Stimulated activated CD4-positive, alpha-beta T cell treated with anti-CD3 and anti-CD28 coated beads, Interleukin-4, amount 100 ng/mL, for 24 hours (primary cell): ENCODE measurements at places on chromosomes 2 and 18.

GRCh38 chr2:212154477-212154878 is 384.1 kb downstream of the ERBB4 start:
- DNase-seq = no peak

DNA sequence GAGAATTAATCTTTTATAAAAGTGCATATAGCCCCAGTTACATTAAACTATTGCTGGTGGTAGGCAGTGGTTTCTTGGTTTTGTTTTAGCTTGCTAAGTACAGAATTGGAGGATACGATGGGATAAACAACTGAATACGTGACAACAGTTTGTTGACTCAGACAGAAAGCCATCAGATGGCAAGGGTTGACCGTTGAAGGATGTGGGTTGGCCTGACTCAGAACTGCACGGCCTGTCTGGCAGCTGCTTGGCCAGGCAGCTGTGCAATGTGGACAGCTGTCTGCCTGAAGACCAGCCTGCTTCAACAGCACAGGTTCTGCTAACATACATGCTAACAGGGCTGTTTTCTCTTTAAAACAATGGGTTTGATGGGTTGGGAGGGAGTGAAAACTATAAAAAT is 46.6 kb downstream of the PRKRA start:
- no peak for DNase-seq

GRCh38 chr2:70412294-70413070 is 110.6 kb upstream of the FAM136A start:
- DNase-seq = no peak

GRCh38 chr2:16031848-16032159 is 91.5 kb downstream of the MYCN start:
- DNase-seq = no peak

- DNase-seq = peak; percentile 66
Observed at GRCh38 chr2:64203858-64204632, 59.8 kb upstream of the PELI1 start.

DNA sequence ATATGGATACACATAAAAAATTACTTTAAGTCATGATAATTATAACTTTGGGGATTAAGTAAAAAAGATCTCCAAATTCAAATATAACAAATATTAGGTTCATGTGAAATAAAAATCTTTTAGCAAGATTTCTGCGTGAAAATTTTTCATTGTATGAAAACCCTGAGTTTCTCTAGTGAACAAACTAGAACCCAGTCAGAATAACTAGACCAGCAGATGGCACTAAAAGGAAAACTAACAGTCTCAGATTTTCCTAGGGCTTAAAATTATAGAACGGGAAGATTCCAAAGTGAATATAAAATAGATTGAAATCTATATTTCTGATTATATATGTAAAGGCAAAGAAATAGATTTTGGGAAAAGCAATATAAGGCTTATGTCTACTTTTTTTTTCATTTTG is 43.3 kb downstream of the TMEM200C start:
- DNase-seq = no peak

- peak; percentile 43 for DNase-seq
Observed at GRCh38 chr2:105934467-105934866, 189.8 kb downstream of the NCK2 start.

DNA sequence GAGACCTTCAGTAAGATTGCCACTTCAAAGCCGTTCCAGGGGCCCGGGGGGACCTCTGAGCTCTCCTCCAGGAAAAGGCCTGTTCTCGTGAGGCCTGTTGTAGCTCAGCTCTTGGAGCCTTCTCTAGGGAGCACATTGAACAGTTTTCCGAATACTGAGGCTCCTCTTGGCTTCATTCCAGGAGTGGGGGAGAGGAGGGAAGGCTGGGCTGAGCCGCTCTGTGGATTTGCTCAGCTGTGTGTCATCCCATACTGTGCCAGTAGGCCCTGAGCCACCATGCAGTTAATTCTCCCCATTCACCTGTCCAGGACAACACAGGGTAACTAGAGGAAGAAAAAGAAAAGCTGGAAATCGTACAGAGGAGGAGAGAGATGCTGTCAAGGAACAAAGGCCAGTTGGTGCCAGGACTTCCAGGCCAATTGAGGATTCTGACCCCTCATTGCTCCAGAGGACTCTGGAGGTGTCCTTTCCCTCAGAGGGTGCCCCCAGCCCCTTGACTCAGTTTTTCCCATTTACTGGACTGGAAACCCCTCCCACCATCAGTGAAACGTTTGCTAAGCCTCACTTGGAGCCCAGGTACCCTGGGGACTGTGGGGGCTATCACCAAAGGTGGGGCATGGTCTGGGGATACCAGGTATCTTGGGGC is 41.4 kb downstream of the HS1BP3 start:
- no peak for DNase-seq

DNA sequence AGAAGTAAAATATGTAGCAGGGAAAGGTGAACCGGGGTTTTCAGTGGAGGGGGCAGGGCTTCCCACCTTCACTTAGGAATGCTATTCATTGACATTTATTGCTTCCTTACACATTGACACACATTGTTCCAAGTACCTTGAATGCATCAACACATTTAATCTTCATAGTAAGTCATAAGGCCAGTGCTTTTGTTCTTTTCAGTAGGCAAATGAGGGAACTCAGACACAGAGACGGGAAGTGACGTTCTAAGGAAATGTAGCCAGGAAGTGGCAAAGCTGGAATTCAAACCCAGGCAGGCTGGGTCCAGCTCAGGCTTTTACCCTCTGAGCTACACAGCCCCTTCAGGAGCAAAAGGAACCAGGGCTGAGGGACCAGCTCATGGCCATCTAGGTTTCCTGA is 20.7 kb downstream of the BMP10 start:
- DNase-seq = no peak

DNA sequence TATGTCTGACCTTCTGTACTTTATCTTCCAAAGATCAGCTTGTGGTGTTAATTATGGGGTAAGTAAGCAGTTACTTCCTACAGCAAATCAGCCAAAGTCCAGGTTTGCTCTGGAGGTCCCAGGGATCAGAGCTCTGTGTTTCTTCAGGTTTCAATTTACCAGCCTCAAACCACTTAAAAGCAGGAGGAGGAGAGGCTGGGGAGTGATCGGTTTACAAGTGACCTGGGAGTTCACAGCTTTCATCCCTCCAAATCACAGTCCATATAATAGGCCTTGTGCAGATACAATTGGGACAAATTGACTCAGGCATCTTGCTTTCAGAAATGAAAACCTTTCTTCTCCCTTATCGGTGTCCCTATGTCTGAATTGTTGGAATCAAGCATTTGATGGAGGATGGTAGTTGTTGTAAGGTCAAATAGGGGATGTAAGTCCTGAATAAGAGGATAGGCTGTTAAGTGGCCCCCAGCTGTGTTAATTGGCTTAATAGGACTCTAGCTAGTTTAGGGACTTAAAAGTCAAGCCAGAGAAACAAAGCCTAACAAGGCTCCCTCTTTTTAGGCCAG is 188.0 kb upstream of the NT5C1B start:
- no peak for DNase-seq

- DNase-seq = no peak
Observed at GRCh38 chr2:144456680-144457079, 63.2 kb downstream of the ZEB2 start.

- no peak for DNase-seq
Observed at GRCh38 chr18:61831071-61831470, 61.7 kb downstream of the RNF152 start.

- no peak for DNase-seq
Observed at GRCh38 chr2:218276986-218277755, 6.9 kb downstream of the PNKD start.

DNA sequence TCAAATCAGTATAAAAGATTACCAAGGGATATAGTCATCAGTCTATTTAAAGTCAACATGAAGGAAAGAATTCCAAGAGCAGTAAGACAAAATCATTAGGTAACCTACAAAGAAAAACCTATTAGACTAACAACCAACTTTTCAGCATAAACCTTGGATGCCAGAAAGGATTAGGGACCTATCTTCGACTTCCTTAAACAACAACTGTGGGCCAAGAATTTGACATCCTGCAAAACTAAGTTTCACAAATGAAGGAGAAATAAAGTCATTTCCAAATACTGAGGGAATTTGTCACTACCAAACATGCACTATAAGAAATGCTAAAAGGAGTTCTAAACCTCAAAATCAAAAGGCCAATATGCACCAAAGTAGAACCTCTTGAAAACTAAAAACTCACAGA is 147.9 kb upstream of the TFPI start:
- no peak for DNase-seq

- no peak for DNase-seq
Observed at GRCh38 chr18:13240060-13240725, 21.6 kb downstream of the LDLRAD4 start.

GRCh38 chr2:241033994-241034393 is 35.6 kb downstream of the SNED1 start:
- DNase-seq = no peak

DNA sequence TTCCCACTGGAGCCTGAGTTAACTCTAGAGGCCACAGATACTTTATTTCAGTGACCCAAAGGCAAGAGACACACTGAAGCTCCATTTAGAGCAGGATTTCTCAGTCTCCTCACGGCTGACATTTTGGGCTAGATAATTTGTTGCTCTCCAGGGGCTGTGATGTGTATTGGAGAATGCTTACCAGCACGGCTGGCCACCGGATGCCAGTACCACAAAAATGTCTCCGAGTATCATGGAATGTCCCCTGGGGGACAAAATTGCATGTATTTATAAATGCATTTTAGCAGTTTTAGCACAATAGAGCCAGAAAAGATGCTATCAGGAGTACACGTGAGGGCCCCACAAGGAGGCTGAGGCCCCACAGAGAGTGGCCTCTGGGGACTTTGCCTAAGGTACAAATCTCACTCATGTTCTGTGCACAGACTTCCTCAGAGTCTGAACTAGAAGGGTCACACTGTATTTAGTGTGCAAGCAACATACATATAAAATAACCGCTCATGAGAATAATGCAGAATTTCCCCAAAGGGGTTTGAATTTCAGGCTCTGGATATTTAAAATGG is 20.5 kb upstream of the DCC start:
- no peak for DNase-seq

DNA sequence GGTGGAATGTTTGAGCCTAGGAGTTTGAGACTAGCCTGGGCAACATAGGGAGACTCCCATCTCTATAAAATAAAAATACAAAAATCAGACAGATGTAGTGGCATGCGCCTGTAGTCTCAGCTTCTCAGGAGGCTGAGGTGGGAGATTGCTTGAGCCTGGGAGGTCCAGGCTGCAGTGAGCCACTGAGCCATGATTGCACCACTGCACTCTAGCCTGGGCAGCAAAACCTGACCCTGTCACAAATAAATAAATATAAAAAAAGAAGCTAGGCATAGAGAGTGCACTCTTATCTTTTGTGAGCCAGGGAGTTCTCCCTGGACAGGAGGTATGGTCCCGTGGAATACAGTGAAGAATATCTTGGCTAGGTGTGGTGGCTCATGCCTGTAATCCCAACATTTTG is 11.0 kb upstream of the KYNU start:
- no peak for DNase-seq

GRCh38 chr2:98090951-98091350 is 4.0 kb downstream of the VWA3B start:
- DNase-seq = no peak

- no peak for DNase-seq
Observed at GRCh38 chr2:96484091-96484490, 21.1 kb downstream of the NEURL3 start.

GRCh38 chr2:102366406-102367112 is 11.0 kb downstream of the IL18R1 start:
- DNase-seq = peak; percentile 23

GRCh38 chr2:51484605-51485004 is 452.7 kb upstream of the NRXN1 start:
- DNase-seq = no peak

- DNase-seq = no peak
Observed at GRCh38 chr18:23059541-23060465, 75.5 kb upstream of the CABLES1 start.

DNA sequence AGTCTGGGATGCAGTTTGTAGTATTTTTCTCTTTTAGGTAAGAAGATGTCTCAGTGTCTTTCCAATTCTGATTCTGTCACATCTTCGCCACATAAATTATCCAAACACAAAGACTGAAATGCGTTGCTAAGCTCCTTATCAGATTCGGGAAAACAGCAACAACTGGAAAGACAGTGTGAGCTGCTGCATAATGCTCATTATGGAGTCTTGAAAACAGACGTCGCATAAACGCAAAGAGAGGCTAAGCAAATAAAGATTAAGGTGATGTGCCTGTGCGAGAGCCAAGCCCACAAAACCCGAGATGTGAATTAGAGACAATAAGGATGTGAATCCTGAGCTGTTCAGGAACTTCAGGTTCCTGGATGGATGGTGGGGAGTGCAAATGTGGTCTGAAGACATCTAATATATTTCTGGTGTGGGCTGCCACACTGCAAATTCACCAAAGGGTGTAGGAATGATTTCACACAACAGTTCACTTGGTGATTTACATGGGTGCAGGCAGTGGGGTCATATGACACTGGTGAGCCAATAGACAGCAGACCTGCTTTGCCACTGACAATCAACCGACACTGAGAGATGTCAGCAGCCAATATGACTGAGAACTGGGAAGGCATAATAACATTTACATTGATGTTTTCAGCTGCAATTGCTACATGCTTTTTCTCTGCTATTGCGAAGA is 195.8 kb downstream of the MTX2 start:
- DNase-seq = no peak

DNA sequence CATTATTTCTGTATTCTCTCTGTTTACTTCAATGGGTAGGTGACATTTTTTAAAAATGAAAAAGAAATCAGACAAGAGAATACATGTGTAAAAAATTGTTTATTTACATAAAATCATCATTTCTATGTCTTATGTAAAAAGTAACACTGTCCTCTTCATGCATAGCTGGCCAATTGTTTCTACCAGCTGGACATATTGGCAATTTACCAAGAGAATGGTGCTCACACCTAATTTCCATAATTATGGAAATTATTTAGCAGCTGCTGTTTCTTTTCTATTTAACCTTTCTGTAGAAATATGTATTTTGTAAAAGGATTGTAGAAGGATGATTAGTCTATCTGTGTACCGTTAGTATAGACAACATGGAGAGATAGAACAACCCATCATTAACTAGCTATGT is 791.9 kb downstream of the TRIB2 start:
- DNase-seq = no peak

- DNase-seq = no peak
Observed at GRCh38 chr2:222203041-222203440, 95.8 kb downstream of the PAX3 start.

GRCh38 chr18:58991167-58991798 is 126.6 kb downstream of the ZNF532 start:
- no peak for DNase-seq

- no peak for DNase-seq
Observed at GRCh38 chr18:52950155-52950554, 610.2 kb downstream of the DCC start.

DNA sequence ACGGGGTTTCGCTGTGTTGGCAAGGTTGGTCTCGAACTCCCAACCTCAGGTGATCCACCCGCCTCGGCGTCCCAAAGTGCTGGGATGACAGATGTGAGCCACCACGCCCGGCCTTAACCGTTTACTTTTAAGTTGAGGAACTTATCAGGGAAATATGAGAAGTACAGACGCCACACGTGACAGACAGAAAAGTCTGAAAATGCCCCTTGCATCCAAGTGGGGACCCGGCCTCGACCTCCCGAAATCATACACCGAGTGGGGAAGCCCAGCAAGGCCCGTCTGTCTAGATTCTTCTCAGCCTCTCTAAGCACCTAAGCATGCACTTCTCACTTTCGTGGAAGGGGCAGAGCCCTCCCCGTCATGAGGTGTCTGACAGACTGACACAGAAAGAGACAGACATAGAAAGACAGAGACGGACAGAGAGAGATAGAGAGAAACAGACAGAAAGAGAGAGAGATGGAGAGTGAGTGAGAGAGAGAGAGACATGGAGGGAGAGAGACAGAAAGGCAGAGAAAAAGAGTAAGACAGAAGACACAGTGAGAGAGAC is 107.3 kb upstream of the ANKRD30BL start:
- DNase-seq = no peak

- no peak for DNase-seq
Observed at GRCh38 chr18:79197531-79197930, 128.3 kb downstream of the ATP9B start.
